Stimulated activated naive CD4-positive, alpha-beta T cell (primary cell): ENCODE measurements at places on chromosomes 6 and 20.

DNA sequence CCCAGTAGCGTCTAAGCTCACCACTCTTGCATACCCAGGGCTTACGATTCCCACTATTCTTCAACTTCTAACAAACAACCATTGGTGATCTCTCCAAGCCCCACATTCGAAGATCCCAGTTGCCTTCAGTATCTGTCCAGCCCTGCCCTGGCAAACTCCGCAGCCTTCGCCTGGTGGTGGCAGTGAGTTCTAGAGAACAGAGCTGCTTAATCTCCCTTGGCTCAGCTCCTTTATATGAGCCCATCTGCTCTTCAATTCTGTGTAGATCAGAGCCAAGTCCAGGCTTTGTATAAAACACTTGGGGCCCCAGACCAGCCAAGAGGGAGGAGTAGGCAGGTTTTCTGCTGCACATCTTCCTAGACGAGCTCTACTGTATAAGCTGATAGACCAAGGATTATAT lies 193.3 kb downstream of the PHACTR1 start:
- no peak for DNase-seq

DNA sequence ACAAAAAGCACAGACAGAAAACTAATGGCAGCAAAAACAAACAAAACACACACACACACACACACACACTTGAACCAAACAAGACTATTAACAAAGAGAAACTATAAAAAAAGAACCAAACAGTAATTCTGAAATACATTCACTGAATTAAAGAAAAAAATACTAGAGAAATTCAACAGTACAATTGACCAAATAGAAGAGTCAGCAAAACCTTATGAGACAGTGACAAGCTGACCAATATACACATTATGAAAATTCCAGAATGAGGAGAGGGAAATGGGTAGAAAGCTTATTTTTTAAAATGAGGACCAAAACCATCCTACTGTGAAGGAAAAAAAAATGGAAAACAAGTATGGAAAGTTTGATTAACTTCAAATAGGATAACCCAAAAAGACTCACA lies 212.2 kb upstream of the BTBD3 start:
- no peak for DNase-seq

DNA sequence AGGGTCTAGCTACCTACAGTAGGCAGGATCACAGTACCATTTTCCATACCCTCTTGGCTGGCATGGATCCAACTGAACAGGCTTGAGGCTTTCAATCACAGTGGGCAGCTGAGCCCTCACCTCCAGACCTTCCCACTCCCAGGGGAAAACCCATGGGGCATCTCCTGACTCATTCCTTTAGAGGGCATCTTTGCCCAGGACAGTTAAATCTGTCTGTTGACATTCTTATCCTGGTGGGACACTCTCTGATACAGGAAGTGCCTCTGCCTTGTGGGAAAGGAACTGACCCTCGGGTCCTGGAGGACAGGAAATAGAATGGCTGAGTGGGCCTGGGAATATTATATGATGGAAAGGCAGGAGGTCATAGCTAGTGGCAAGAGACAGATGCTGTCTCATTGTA lies 10.2 kb upstream of the EPB41L1 start:
- DNase-seq, result no peak

- DNase-seq, result no peak
Measured at GRCh38 chr6:36699348-36699747, 1.7 kb downstream of the RAB44 start.

DNA sequence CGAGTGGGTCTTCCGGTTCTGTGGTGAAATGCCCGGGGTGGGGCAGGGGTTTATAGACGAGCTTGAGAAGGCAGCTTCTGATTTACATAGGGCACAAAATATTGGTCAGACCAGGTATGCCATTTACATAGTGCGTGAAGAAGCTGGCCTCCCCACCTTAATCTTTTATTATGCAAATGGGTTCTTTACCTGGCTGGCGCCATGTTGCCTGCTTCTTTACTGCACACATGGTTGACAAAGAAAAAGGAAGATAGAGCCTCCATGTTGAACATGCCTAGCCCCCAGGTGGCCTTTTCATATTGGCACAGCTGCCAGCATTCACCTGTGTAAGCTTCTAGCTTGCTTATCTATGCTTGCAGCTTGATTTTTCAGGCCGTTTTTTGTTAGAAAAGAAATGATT lies 276.2 kb downstream of the PHACTR1 start:
- DNase-seq, result no peak

DNA sequence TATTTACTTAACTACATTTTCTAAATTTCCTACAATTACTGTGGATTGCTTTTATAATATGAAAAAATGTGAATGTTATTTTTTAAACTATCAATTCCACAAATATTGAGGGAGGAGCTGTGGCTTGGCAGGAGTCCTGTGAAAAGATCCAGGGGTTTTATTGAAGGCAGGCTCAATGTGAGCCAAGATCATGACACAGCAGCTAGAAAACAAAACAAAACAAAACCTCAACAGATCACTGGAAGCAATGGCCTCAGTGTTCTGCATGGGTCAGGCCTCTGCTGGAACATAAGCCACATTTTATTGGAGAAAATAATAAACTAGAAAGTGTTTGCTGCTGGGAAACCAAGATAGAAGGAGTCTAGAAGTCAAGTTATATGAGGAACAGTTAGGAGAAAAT lies 19.4 kb upstream of the RCAN2 start:
- DNase-seq, result no peak
